A549 treated with GW870086 at 1 μM for 4 hours (cell line): ENCODE measurements at places on chromosomes 13 and 19. TPM values are rescaled to one million over a fixed set of nuclear protein-coding genes. Genes with fewer than 3 reads are reported as not detected.

Gene ZIM2
- total RNA-seq: not detected in 5 replicates

Gene PLA2G4C
- 7.9 to 17.2 TPM (median 10.4 TPM) in 5 replicates for total RNA-seq

Gene FCER2
- not detected in 5 replicates for total RNA-seq

Gene NANOS2
- total RNA-seq: not detected in 5 replicates

Gene FSD1
- total RNA-seq: 6.3 to 9.6 TPM (median 8.5 TPM) in 5 replicates

Gene HSPB6
- total RNA-seq: 0.18 to 0.38 TPM (median 0.32 TPM) in 4 of 5 replicates, not detected in the other

Gene HIPK4
- 0.07 to 0.30 TPM (median 0.24 TPM) in 5 replicates for total RNA-seq

Gene SIGLEC6
- not detected in 5 replicates for total RNA-seq

Gene ZNF780A
- total RNA-seq: 28.9 to 33.3 TPM (median 31.7 TPM) in 5 replicates

Gene CTXN1
- 10.4 to 21.1 TPM (median 20.1 TPM) in 5 replicates for total RNA-seq

Gene URI1
- 83.5 to 95.4 TPM (median 92.1 TPM) in 5 replicates for total RNA-seq

Gene OR7C1
- not detected in 5 replicates for total RNA-seq
